HAP-1 (cell line): ENCODE measurements at places on chromosomes 6 and 20.

DNA sequence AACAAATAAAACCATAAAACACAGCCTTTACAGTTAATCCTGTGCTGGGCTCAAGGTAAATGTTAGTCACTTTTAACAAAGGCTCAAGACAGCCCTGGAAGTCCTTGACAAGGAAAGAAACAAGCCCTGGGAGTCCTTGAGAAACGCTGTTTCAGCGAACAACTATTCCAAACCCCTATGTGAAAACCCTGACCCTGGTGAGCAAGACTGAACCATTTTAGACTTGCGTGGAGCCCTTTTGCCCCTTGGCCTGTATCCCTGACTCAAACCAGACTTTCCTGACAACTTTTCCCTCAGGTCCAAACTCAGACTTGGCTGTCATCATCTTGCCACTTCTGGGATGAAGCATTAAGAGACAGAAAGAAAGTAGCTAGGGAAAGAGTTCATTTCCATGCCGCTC, 180.4 kb downstream of the AIG1 start:
- no peak for DNase-seq

DNA sequence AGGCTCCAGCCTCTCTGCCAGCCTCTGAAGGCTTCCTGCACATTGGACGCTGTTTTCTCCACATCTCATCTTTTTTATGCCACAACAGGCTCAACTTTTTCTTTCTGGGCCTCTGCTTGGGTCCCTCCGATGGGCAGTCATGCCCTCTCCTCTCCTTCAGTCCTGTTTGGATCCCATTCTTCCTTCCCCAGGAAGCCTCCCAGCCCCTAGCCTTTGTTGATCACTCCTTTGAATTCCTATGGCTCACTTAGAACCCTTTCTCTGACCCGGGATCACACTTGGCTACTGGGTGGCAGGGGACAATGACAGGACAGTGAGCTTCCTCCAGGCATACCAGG, 4.5 kb downstream of the SLA2 start:
- no peak for DNase-seq

- DNase-seq: no peak
These were observed 146.3 kb upstream of the RNF24 start for GRCh38 chr20:4161401-4162251.

DNA sequence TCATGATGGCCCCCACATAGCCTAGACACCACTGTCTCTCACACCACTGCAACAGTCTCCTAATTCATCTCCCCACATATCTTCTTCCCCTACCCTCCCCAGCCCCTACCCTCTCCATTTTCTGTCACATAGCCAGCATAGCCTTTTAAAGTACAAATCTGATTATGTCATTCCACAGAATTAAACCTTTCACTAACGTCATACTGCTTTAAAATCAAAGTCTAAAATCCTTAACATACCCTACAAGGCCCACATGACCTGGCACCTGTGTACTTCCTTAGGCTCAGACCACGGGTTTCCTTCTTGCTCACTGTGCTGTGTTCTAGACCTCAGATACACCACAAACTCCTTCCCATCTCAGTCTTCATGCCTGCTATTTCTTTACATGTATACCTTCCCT, 5.9 kb downstream of the OSTM1 start:
- DNase-seq: no peak

DNA sequence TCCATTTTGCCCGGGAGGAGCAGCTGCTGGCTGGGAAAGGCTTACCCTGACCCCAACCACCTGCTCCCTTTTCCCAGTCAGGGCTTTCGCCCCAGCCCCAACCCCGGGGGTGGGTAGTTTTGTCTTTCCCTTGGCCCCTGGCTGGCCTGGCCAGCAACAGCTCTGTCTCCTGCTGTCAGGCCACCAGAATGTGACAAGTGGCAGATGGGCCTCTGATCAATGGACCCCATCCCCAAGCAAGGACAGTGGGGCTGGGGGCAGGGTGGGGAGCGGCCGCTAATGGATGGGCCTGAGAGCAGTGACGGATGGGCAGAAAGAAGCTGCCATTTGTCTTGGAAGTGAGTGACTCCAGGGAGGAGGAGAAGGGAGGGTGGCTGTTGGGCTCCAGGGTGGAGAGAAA, 121.6 kb downstream of the DHX35 start:
- no peak for DNase-seq

- no peak for DNase-seq
These were observed 424.7 kb downstream of the MMUT start for GRCh38 chr6:49038294-49038822.

- no peak for DNase-seq
These were observed 118.0 kb upstream of the PRND start for GRCh38 chr20:4603724-4604123.

GRCh38 chr6:162817196-162817595, 89.4 kb downstream of the PACRG start:
- DNase-seq: no peak

DNA sequence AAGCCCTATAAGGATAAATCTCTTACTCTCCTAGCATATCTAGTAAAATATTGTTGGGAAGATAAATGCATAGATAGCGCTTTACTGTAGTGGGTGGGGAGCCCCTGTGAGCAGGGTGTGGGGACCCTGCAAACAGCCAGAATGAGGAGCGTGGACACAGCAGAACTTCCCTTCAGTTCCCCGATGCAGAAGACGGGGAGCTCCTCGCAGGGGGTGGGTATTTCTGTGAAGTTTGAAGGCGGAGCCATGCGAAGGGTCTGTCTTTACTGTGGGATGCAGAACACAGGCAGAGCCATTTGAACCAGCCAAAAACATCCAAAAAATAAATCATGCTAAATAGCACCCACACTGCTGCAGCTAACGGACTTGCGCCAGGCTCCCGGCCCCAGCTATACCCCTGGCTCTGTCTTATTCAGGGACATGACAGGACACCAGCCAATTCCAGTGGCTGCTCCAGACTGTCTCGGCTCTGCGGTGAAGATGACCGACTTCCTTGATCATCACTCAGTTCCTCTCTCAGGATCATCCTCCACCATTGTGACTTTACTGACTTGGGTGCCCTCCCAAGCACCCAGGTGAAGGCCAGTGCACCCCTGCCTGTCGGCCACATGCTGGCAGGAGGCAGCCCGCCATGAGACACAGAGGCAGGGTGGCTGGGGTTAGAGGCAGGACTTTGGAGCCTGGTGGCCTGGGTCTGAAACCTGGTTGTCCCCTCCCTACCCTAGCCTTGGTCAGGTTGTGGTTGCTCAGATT, 134.5 kb downstream of the SMOC2 start:
- no peak for DNase-seq

- DNase-seq: no peak
These were observed 55.0 kb downstream of the DAAM2 start for GRCh38 chr6:39847221-39847620.
